ENCODE measurements at places on chromosomes 13 and 19.
A peak's percentile ranks its signal among the peaks of the same experiment; 100 is the strongest.

GRCh38 chr19:1206864-1207450, 1.4 kb downstream of the STK11 start:
- DNase-seq = no peak

GRCh38 chr19:19628501-19629134, 598 bp upstream of the LPAR2 start:
- DNase-seq = no peak

- peak; percentile 47 for DNase-seq
These were observed 73.2 kb upstream of the MEDAG start for GRCh38 chr13:30832845-30833332.

GRCh38 chr19:40791349-40791748, 7.6 kb upstream of the EGLN2 start:
- no peak for DNase-seq

DNA sequence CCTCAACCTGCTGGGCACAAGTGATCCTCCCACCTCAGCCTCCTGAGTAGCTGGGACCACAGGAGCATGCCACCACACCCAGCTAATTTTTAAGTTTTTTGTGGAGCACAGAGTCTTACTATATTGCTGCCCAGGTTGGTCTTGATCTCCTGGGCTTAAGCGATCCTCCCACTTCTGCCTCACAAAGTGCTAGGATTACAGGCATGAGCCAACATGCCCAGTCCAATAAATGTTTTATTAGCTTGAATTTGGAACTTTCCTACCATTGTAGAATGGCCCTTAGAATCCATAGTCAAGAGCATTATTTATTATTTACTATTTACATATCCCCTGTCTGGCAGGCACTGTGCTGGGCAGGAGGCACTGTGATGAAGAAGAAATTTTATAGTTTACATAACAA, 39.6 kb upstream of the CLDN10 start:
- no peak for DNase-seq

DNA sequence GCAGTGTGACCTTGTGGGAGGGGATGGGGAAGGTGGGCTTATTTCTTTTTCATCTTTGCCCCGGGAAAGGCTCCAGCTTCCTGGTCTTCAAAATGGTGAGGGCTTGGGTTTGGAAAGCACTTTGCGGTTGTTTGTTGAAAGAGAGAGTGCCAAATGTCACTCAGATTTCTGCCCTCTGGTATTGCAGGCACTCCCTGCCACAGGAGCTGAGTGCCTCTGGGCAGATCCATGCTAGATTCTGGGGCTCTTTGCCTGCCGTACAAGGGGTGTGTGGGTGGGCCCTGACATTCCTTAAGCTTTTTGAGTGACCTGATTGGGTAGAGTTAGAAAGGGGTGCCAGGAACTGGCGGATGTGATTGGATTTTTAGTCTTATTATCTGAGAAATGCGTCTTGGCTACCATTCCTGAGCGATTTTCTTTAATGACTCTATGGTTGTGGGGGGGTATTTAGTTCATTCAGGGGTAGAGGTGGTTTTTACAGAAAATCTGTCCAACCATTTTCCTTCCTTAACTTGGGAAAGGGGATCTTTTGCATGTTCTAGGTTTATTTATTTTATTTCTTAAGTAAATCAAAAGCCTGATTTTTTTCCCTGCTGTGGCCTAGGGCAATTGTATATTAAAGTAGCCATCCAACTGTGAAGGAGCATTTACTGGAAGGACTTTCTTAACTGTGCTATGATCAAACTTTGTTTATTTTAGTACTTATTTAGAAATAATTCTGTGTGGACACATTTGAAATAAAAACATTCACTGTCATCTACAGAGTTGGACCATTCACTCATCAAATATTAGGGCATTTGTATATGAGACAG, 3.2 kb downstream of the ARHGAP35 start:
- peak; percentile 32 for DNase-seq

- DNase-seq = no peak
These were observed 222.4 kb downstream of the DACH1 start for GRCh38 chr13:71644579-71644978.

- DNase-seq = no peak
These were observed 4.5 kb upstream of the LAIR1 start for GRCh38 chr19:54369082-54369687.

GRCh38 chr13:102020611-102021216, 381.1 kb downstream of the FGF14 start:
- DNase-seq = peak; percentile 87

GRCh38 chr19:45613926-45614725, 12.1 kb upstream of the GPR4 start:
- no peak for DNase-seq

DNA sequence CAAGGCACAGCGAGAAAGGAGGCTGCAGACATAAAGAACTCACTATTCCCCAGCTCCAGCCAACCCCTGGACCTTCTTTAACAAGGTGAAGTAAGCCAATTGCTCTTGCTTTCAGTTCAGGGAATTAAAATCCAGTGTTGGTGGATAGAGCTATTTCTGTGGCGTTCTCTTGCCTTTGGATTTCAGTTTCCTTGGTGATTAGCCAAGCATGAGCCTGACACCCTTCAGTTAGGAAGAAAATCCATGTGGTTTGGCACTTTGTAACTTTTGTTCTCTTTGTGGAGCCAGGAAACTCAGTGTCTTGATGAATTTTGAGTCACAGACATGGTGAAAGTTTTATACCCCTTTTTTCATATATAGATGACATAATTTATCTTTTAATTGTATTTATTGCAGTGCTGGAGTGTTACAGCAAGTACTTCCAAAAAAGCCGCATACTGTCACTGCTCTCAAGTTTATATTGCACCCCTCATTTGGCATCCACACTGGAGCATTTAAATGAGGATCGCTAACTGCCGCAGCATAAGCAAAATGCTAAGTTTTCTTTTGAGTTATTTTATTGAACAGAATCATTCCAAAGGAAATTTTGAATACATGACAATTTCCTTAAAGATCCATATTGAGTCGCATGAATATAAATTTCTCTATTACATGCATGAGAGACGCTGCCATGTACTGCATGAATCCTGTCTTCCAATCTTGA, 406.8 kb downstream of the MYO16 start:
- DNase-seq = no peak

DNA sequence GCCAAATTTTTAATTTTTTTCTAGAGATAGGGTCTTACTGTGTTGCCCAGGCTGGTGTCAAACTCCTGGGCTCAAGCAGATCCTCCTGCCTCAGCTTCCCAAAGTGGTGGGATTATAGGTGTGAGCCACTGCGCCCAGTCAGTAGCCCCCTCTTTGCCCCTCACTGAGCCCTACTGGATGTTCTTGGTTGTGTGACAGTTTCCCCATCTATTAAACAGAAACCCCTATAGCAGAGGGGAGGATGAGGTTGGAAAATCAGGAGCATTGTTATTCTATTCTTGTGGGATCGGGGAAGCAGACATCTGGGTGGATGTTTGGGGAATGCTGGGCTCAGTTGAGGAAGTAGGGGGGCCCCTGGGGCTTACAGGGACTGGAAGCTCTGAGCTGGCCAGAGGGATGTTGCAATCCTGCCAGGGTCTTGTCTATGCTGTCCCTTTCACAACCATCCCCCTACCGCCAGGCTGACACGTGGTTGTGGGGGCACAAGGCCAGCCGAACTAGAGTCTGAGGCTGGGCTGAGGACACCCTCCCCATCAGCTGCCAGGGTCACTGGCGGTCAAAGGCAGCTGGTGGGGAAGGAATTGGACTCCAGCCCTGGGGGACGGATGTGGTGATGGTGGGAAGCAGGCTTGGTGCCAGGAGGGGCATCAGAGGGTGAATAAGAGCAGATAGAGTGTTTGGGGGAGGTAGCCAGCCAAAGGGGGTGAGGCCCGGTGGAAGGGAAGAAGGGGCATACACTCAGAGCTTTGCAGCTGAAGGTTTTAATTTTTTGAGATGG, 10.9 kb downstream of the APOC1 start:
- no peak for DNase-seq

GRCh38 chr13:44296856-44297255, 76.8 kb upstream of the SERP2 start:
- peak; percentile 96 for DNase-seq

GRCh38 chr13:113317031-113317430, 20.0 kb downstream of the LAMP1 start:
- DNase-seq = no peak

DNA sequence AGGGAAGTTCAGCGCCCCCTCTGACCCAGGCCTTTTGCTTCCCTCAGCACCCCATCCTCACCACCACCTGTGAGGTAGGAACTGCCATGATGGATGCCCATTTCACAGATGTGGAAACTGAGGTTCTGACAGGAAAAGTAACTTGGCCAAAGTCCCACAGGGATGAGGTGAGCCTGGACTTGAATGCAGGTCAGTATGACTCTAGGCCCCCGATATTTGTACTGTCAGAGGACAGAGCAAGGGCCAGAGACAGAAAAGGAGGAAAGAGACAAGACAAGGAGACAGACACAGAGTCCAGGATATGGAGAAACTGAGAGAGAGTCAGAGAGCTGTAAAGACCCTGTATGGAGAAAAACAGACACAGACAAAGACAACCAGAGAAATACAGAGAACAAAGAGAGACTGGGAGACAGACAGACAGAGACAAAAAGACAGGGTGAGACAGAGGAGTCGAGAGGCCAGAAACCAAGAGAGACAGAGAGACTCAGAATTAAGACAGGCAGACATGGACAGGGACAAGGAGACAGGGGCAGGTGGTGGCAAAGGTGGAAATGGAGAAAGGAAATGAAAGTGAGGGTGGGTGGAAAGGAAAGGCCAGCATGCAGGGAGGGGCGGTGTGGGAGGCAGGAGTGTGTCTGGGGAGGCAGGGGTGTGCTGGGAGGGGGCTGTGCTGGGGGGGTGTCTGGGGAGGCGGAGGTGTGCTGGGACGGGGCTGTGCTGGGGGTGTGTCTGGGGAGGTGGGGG, 5.0 kb downstream of the ERFL start:
- DNase-seq = no peak

- no peak for DNase-seq
These were observed 629 bp upstream of the LRRC63 start for GRCh38 chr13:46211116-46211482.

- DNase-seq = no peak
These were observed 138.2 kb downstream of the SLC7A1 start for GRCh38 chr13:29457299-29457698.

- no peak for DNase-seq
These were observed at the start of gene DENND1C for GRCh38 chr19:6481541-6482342. Gene DENND1C (minus strand): TSS chr19:6481787. CDS start chr19:6481695, 92 bp downstream.

- no peak for DNase-seq
These were observed 96.8 kb upstream of the CSNK1A1L start for GRCh38 chr13:37202264-37202663.

DNA sequence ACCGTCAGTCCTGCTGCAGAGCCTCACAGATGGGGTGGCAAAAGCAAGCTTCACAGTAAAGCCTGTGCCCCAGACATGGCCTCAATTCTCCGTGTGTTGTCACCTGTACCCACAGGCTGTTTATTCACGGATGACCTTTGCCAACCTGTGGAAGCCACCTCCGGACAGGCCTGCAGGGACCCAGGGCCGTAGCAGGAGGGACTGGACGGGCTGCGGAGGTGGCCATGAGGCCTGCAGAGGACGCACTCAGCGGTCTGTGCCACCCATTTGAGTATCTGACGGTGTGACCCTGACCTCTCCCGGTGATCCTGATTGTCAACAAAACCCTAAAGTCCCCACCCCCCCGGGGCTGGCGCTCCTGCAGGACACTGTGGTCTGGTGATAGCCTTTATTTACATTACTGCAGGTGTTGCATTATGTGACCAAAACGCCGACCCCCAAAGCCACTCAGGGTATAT, 7.8 kb upstream of the KLF16 start:
- no peak for DNase-seq

DNA sequence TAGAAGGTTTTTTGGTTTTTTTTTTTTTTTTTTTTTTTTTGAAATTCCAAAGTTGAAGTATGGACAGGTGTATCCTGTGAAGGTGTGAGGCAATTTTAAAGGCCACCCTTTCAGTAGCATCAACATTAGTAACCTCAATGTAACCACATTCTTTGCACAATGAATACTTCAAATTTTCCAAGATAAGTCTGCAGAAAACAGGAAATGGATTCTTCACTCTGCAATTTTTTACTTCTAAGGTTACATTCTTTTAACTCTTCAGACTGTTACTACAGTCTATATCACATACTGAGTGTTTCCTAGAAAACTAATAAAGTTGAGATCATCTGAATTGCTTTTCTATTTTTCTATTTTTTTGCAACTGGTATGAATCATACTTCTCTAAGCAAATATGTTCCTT, 569.0 kb upstream of the GPC6 start:
- DNase-seq = no peak

DNA sequence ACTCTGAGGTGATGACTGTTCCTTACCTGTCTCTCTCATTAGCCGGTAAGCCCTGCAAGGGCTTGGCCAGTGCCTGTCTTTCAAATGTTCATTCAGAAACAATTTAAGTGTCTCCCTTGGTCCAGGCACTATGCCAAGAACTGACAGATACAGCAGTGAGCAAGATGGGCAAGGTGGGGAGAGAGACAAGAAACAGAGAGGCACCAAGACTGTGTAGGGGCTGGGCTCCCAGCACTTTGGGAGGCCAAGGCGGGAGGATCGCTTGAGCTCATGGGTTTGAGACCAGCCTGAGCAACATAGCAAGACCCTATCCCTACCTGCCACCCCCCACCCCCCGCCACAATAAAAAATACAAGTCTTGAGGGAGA, 1.3 kb upstream of the CCNE1 start:
- DNase-seq = peak; percentile 78

GRCh38 chr13:22336460-22336859, 665.6 kb downstream of the FGF9 start:
- DNase-seq = no peak

GRCh38 chr19:5967571-5967970, 10.4 kb downstream of the RANBP3 start:
- no peak for DNase-seq

- DNase-seq = peak; percentile 7
These were observed 412.8 kb downstream of the ZNF536 start for GRCh38 chr19:30784850-30785457.

- no peak for DNase-seq
These were observed 272.8 kb downstream of the OLFM4 start for GRCh38 chr13:53301449-53301848.

DNA sequence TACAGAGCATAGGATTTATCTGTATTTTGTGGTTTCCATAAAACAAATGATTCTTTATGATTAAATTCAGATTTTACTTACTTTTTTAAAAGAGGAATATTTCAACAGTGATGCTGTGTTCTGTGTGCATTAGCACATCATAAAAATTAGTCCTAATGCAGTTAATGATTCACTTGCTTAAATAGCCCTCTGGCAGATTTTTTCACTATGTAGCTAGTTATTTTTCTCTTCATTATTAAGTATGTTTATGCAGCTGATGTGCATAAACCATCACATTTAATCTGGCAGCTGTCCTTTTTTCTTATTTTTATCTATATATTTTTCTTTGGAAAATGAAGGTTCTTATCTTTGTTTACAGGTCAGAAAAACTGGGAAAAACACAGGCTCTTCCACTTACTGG, 127.2 kb downstream of the ZNF486 start:
- no peak for DNase-seq
